ENCODE measurements at places on chromosomes 3 and 15. TPM values are rescaled to one million over a fixed set of nuclear protein-coding genes. Genes with fewer than 3 reads are reported as not detected.

Gene CTXN2
- total RNA-seq = not detected

Gene CHDH
- total RNA-seq = 3.3 TPM

Gene PRKCD
- 35.2 TPM for total RNA-seq

Gene TUSC7
- total RNA-seq = not detected

Gene AQP9
- not detected for total RNA-seq

Gene CNTN3
- not detected for total RNA-seq

Gene CLEC3B
- total RNA-seq = not detected

Data from A549 treated with GW870086 at 1 μM for 4 hours (cell line).